ENCODE measurements at places on chromosomes 1 and 21. TPM values are rescaled to one million over a fixed set of nuclear protein-coding genes. Genes with fewer than 3 reads are reported as not detected.
A peak's percentile ranks its signal among the peaks of the same experiment; 100 is the strongest.

- DNase-seq, result peak; percentile 23
Observed at GRCh38 chr1:42784946-42785693, at the start of gene TMEM269. TMEM269 (plus strand) TSS chr1:42784991; CDS start chr1:42789894, 4,903 bp downstream.

GRCh38 chr21:26565546-26565945, 7.5 kb downstream of the CYYR1 start:
- DNase-seq, result no peak

DNA sequence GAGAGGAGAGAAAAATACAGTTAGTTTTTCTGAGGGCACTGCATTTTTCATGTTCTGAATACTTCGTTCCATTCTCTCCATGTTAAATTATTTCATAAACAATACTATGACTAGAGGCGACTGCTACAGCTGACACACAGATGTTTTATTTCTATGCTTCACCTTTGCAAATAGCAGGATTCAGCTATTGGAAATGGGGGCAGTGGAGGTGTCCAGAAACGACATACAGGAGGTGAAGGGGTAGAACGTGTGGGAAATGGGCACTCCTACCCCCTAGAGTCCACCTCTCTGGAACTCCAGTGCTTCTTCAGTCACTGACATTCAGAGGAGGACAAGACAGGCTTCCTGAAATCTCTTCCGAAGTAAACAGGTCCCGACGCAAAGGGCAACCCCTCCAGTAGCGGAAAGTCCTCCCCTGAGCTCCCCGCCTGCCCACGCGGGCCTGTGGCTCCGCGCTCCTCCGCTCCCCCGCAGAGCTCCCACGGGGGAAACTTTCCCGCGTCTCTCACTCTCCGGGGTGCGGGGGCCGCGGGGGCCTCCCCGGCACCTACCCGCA, 480 bp downstream of the DPYD start:
- no peak for DNase-seq

GRCh38 chr1:162779043-162779442, 11.5 kb upstream of the HSD17B7 start:
- no peak for DNase-seq

DNA sequence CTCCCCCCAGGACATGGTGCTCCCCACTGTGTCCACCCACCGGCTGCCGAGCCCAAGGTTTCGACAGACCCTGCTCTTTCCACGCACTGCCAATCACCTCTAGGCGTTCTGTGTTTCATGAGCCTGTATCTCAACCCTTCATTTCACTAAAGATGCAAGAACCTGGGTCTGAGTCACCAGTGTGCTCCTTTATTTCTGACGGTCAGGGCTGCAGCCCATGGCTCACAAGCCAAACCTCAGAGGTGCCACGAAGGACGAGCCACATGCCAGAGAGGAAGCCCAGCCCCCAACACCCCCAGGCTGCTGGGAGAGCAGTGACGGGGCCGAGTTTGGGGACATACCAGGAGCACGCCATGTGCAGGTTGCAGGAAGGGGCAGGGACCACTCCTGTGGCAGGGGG, 79.2 kb upstream of the ARHGEF16 start:
- DNase-seq, result no peak

- no peak for DNase-seq
Observed at GRCh38 chr1:179175011-179175841, 54.3 kb downstream of the ABL2 start.

DNA sequence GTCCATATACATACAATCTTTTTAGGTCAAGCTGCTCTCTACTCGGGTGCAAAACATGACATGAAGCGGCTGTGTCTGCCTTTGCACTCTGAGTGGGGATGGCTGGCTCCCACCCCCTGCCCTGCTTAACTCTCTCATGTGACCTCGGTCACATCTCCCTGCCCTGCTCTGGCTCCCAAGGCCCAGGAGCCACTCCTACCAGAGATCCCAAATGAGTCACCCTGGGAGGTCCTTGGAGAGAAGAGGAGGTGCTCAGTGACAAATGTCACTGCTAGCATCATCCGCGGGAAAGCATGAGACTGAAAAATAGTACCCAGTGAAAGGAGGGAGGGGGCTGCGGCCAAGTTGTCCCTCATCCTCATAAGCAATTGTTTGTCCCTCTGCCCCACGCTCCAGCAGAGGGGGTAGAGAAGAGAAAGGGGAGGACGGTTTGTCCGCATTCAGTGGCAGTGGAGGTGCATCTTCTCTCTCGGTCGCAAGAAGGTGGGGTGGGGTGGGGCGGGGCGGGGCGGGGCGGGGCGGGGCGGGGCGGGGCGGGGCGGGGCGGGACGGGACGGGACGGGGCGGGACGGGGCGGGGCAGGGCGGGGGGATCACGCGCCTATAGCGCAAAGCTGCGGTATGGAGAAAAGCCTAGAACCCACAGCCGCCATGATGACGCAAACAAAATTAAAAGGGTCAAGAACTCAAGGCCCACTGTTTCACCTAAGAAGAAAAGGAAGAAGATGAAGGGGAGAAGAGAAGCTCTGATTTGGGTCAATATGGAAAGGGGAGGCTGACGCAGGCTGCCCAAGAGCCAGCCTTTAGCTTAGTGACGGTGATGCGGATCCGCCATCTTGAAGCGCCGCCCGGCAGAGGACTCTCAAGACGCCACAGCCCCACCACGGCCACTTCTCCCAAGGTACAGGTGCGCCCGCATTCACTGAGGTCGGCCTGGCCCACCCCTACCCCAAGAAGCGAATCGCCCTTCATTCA, 66.2 kb downstream of the CD46 start:
- DNase-seq, result no peak

DNA sequence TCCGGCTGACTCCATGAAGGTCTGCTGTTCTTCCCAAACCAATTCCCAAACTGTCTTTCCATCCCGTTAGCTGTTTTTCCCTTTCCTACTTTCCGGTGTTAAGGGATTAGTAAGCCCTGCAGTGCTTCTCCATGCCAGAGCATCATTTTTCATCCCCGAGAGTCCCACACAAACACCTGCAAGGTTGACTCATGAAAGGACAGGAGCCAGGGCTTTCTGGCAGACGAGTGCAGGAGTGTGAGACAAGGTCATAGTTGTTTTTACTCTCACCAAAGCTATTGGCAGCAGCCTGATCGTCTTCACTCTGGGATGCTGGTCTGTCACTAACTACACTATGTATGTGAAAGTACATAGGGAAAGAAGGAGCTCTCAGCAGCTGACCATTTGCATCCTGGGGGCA, 10.2 kb upstream of the BECN2 start:
- no peak for DNase-seq

DNA sequence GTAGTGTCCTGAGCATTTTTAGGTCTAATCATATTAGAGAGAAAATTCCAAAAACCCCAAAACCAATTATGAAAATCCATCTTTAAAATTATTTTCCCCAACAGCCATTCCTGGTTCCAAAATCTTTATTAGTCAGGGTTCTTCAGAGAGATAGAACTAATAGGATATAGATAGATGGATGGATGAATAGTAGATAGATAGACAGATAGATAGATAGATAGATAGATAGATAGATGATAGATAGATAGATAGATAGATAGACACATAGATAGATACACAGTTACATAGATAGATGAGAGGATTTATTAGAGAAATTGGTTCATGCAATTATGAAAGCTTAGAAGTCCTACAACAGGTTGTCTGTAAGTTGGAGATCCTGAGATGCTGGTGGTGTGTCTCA, 122.7 kb upstream of the POGK start:
- DNase-seq, result no peak

DNA sequence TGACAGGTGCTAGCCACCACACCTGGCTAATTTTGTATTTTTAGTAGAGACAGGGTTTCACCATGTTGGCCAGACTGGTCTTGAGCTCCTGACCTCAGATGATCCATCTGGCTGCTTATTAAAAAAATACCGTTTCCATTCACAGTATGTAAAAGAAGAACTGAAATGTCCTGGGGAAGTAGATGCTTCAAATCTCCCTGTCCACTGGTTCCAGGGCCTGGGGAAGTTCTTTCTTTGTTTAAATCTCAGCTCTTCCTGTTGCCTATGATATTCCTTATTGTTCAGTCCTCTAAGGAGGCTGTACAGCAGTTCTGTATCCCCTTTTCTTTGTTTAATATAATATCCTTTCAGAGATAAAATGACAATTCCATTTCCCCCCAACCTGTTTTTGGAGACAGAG, 47.4 kb downstream of the ZMYM1 start:
- no peak for DNase-seq

GRCh38 chr1:8073112-8073855, 47.2 kb upstream of the ERRFI1 start:
- DNase-seq, result no peak

- DNase-seq, result no peak
Observed at GRCh38 chr1:23194119-23194984, 22.9 kb downstream of the HTR1D start.

GRCh38 chr1:3899754-3900149, 320 bp downstream of the C1orf174 start:
- peak; percentile 40 for DNase-seq

DNA sequence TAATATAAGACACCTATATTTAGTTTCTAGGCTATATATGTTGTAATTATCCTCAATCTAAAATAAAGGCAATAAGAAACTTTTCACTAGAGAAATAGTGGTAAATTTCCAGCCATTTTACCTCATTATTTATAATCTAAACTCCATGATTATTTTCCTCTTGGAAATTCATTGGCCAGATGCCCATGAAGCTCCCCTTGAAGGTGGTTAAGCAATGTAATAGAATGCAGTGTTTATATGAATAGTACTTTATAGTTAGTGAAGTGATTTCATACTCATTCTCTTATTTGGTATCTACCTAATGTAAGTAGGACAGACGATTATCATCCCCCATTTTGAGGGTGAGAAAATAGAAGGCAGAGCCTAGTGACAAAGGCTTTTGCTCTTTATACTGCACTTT, 26.5 kb downstream of the NFYC start:
- no peak for DNase-seq

DNA sequence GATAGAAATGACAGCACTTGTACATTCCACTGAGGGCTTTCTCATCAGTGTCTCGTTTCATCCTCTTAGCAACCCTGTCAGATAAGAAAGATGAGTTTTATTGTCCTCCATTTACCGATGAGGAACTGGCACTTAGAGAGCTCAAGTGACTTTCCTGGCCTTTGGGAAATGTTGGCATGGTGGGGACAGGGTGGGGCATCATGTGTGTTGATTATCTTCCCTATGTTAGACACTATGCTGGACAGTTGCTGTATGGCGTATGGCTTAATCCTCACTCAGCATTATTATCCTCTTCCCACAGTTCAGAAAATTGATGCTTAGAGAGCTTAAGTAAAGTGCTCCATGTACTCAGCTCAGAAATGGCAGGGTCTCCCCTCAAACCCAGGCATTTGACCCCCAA, 163.2 kb downstream of the CAMTA1 start:
- DNase-seq, result no peak

- no peak for DNase-seq
Observed at GRCh38 chr21:45985471-45986315, 4.1 kb downstream of the COL6A1 start.

GRCh38 chr1:153941826-153942725, 4.4 kb downstream of the DENND4B start:
- no peak for DNase-seq

DNA sequence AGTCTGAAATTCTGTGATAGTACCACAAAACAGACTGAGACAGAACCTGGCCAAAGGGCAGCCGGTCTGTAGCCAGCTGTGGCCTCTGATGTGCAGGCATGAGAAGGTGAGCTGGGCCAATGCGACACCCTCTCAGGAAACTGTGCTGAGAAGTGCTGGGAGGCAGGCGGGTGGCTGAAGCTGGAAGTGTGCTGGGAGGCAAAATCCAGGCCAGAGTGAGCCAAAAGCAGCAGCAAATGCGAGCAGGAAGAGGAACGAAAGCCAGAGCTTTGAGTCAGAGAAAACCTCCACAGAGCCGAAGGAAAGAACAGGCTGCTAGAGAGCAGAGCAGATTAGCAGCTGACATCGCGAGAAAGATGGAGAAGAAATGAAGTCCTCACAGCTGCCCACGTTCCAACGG, 10.2 kb upstream of the ATP13A2 start:
- DNase-seq, result no peak

- DNase-seq, result peak; percentile 92
Observed at GRCh38 chr1:150213170-150214098, 22.5 kb downstream of the ANP32E start.

DNA sequence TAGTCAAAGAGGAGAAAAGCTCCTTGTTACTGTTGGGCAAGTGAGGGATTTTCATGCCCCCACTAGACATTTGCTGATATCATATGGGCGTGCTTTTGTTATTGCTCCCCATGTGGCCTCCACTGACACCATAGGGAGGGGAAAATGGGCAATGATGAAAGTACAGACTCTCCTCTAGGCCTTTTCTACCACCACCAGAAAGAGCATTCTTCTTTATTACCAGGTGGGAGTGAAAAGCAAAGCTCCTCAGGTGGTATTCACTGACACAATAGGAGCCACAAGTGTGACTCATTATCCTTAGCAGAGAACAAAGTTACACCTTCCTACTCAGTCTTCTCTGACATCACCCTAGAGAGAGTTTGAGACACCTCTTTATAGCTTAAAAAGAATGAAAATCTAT, 667.1 kb downstream of the LTN1 start:
- no peak for DNase-seq

GRCh38 chr1:89611721-89612120, 21.2 kb upstream of the LRRC8C start:
- no peak for DNase-seq

DNA sequence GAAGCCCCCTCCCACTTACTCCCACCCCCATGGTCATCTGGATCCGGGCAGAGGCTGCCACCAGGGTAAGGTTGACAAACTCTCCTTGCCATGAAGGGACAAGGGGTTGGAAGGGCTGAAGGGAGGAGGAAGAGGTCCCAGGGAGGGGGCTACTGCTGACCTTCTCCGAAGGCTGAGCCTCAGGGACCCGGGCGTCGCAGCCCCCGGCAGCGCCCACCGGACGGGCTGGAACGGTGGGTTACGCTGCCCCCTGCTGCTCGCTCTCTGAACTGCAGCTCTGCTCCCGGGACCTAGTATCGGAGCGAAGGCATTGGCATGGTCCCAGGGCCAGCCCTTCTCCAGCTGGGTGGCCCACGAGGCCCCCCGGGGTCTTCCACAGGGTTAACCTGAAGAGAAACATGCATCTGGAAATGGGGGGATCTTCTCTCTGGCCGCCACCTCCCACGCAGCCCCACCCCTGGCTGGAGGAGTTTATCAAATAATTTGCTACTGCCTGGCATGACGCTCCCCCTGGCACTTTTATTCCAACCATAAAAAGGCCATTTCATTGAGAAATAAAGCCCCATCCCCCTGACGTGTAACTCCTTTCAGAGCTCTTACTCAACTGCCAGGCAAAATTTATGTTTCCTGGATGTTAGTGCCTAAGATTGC, 70.4 kb upstream of the TARDBP start:
- DNase-seq, result peak; percentile 86

- no peak for DNase-seq
Observed at GRCh38 chr1:229769006-229769405, 143.0 kb downstream of the URB2 start.

- no peak for DNase-seq
Observed at GRCh38 chr1:26991310-26992116, 2.0 kb upstream of the TRNP1 start.

- DNase-seq, result no peak
Observed at GRCh38 chr1:59318271-59318860, 21.5 kb downstream of the FGGY start.

Gene TIAM1
- total RNA-seq, result 23.3 TPM

Gene KTI12
- total RNA-seq, result 8.6 TPM

Gene TLCD4
- total RNA-seq, result 0.10 TPM

Gene LCE3A
- not detected for total RNA-seq

Gene CYP4Z1
- not detected for total RNA-seq

Gene CNIH4
- 85.5 TPM for total RNA-seq

Gene PODN
- 3.1 TPM for total RNA-seq

Gene NHLH1
- 1,198 TPM for total RNA-seq
